ENCODE measurements at places on chromosomes 7 and 10.

DNA sequence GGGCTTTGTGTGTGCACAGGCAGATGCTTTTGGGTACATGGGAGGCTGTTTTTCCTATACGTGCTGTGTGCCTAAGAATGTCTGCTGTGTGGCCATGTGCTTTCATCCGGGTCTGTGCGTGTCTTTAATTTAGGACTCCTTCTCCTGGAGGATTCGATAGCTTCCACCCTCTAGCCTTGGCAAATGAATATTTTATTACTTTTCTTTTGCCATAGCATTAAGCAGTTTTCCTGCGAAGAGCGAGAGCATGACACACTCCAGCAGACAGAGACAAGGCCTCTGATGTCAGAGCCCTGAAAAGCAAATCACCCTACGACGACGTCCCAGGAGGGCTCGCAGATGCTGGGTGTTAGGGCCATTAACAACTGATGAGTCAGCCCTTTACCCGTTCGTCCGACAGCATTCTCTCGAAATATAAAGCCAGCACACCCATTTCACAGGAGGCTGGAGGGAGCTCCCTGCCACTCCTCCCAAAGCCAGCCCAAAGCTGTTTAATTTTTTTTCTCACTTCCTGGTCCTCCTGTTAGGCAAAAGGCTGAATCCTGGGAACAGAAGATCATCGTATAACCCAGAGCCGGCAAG lies 311.3 kb upstream of the ZMIZ1 start:
- DNase-seq = no peak

DNA sequence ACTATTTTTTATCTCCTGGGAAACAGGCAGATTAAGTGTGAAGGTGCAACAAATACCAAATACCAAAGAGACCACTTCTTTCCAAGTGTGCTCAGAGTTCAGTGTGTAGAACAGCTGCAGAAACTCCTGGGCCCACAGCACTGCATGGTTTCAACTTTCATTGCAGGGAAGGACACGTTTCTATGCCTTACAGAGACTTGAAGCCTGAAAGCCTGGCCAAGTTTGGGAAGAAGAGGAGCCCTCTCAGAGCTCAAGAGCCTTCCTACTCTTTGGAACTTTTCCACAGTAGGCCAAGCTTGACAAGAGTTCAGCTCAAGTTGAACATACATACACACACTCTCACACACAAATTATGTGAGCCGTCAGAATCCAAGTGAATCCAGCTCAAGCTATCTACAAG lies 2.5 kb downstream of the HOXA4 start:
- DNase-seq = no peak

DNA sequence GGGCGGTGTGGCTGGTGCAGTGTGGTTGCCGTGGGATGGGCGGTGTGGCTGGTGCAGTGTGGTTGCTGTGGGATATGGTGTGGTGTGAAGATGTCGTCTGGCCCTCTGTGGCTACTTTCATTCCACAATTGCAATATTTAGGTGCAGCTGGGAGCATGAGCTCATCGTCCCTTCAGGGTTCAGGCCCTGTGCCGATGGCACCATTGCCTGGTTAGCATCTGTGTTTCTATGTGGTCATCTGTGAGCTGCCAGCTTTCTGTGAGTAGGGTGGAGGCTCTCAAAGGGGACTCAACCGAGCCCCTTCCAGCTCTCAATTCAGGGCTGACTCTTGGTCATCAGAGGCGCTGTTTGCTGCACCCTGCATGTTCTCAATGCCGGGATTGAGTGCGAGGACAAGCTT lies 3.6 kb downstream of the ADGRA1 start:
- DNase-seq = no peak

DNA sequence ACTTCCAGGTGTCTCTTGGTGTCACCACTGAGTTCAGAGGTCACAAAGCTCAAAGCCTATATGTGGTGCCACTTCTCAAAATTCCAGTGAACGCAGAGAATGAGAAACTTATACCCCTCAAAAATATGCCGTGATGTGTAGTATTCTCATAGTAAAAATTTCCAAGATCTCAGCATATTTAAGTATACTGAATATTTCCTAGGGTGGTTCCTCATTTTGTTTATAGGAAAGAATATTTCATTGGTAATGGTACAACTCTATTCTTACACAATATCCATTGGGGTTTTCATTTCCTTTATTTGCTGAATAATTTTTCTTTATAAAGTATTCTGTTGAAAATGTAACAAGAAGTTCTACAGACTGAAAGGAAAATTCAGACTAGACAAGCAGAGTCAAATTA lies 58.9 kb upstream of the ADO start:
- no peak for DNase-seq

DNA sequence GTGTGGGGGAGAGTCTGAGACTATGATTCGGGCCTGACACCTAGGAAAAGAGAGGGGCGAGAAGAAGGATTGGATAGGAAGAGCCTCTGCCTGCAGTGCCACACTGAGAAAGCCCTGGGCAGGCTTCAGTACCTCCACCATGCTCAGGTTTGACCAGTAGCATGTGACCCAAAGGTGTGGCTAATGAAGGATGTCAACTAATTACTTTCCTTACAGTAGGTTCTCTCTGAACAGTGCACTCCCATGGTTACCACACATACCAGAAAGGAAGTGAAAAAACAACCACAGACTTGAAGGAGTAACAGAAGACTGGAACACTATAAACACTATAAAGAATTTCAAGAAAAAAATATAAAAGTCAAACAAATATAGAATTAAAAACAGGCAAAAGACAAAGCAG lies 46.2 kb downstream of the SEM1 start:
- DNase-seq = peak; percentile 25

DNA sequence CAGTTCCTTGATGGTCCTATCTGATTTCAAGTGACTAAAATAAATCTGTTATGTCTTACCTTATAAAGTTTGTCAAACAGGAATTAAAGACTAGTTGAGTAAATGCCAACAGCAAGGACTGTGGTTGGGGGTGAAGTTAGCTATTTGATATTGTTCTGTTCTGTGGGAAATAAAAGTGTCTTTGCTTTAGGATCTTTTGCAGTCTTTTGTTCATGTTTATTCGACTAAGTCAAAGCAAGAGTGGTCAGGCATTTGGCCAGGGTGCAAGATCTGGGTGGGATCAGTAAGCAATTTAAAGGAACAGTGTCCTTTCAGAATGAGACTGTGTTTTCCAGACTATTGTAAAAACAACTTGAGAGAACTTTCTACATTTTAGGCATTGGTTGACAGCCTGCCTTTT lies at the start of gene COL28A1:
TSS of gene COL28A1 (minus strand) at position 183 of the 400 bp plus-strand sequence. CDS start 2,998 bp downstream, outside the sequence.
- DNase-seq = no peak

- no peak for DNase-seq
These were observed 32.7 kb upstream of the SH2B2 start for GRCh38 chr7:102253973-102254370.

Measured in GM12878 (cell line).